Dorsolateral prefrontal cortex (tissue), 122 donors: ENCODE measurements at places on chromosomes 12 and 14.
A peak's percentile ranks its signal among the peaks of the same experiment; 100 is the strongest.

GRCh38 chr12:106136263-106136662 lies 2.5 kb downstream of the NUAK1 start:
- peak; percentile 94 for DNase-seq

DNA sequence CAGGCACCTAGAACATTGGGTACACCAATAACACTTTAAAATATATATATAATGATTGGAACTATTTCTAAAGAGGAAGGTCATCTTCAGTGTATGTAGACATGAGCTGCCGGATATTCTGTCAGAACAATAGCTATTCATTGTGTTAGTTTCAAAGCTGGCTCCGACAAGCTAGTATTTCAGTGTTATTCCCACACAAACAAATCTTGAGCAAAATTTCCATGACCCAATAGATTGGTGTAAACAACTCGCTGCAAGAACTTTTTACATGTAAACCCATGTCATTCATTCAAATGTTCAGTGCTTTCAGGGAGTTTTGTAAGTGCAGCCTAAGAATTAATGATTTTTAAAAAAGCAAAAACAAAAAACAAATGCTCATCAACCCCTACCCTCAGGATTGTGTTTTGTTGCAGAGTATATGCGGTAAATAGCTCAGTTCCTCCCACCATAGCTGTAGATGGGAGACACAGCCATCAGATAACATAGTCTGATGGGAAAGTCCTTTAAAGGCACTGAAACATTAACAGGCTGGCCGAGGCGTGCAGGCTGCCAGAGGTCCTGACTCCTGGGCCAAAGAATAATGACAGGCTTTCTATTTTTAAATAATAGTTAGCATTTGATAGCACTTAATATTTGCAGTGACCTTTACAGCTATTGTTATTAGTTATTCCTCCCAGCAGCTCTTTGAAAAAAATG lies 150.3 kb upstream of the ARHGAP5 start:
- no peak for DNase-seq

DNA sequence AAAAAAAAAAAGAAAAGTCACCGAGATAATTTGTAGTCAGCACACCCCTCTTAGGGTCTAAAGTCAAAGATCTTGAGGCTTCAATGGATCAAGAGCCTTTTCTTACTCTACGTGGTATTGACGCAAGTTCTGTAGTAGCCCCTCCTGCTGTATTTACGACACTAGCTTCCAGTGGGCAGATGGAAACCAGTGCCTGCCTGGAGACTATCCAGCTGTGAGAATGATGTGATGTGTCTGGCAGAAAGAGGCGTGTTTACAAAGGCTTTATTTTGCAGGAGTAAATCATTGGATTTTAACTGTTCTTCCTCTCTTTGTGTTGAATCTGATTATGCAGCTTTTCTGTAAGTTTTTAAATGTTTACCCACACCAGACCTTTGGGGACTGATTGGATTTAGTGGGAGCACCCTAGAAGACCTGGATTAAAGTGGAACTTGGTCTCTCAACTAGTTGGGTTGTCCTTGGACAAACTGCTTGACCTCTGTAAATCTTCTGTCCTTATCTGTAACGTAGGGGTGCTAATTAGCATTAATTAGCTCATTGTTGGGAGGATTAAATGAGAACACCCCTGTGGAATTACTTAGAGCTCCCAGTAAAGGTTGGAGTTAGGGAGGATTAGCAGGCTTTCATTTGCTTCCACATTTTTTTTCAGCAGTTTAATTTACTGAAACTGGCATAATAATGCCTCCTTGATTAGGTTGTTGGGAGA lies 72.4 kb downstream of the RASSF3 start:
- DNase-seq = no peak

GRCh38 chr12:109020796-109021380 lies at the start of gene SVOP:
TSS of gene SVOP (minus strand) at chr12:109021068. CDS start at chr12:109020868, 200 bp downstream.
- DNase-seq = peak; percentile 76

GRCh38 chr12:3923021-3923420 lies 49.8 kb upstream of the PARP11 start:
- DNase-seq = no peak

DNA sequence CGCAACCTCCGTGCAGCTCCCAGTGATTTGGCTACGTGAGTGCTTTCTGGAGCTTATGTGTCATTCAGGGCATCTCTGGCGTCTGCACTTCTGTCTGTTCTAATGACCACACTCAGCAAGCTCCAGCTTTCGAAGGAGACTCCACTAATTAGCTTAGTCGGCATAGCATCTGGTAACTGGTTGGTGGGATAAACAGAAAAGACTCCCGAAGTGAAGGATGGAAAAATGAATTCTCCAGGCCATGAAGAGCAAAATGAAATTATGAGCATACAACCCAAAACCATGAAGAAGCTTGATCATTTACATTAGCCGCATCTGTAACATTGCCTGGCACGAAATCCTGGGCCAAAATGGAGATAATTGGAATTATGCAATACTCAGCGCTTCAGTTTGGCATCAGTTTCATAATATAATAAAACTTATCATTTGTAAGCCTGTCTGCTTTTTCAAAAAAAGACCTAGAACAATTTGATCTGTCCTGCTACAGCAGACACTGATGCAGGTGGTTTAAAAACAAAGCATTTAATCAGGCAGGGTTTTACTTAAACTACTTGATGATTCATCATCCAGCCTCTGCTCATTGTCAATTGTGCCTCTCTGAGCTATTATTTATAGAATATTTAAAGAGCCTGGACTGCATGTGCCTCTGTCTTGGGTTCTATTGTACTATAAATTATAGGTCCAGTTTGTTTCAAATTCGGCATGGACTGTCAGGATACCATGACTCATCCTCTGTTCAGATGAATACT lies 87.4 kb downstream of the SYT1 start:
- no peak for DNase-seq

DNA sequence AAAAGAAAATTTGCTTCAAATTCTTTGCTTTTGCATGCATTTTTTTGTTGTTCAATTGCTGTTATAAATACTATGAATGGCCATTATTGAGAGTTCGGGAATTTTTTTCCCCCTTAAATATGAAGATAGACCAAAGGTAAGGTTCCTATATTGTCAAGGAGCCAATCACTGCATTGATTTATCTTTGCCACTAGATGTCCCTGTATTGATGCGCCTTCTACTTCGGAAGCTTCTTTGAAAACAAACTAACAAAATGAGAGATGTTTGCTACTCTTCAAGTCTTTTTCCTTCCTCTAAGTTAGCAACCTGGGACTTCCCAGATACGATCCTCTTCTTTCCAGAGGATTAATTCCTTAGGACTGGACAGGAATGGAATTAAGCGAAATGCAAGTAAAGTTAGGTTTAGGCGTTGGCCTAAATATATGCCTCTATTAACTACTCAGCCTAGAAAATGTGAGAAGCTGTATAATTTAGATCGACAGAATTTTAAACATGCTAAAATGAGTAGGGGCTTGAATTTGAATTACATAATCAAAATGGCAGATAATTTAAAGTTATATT lies 318.1 kb downstream of the AEBP2 start:
- DNase-seq = no peak

DNA sequence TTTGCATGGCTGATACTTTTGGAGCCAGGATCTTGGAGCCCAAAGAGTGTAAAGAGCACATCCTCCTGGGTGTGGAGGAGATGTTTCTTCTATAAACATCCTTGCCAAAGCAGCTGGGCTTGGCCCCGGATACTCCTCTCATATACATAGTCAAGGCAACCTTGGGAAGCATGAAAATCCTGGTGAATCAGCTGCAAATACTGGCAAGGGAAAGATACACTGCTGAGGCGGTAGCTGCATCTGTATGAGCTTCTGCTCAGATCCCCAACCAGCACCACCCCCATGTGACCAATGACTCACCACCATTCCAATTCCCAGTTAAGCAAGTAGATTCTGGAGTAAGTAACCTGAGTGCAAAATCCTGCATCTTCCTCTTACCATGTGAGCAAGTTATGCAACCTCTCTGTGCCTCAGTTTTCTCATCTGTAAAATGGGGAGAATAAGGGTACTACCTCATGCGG lies 567.4 kb downstream of the MED13L start:
- no peak for DNase-seq

DNA sequence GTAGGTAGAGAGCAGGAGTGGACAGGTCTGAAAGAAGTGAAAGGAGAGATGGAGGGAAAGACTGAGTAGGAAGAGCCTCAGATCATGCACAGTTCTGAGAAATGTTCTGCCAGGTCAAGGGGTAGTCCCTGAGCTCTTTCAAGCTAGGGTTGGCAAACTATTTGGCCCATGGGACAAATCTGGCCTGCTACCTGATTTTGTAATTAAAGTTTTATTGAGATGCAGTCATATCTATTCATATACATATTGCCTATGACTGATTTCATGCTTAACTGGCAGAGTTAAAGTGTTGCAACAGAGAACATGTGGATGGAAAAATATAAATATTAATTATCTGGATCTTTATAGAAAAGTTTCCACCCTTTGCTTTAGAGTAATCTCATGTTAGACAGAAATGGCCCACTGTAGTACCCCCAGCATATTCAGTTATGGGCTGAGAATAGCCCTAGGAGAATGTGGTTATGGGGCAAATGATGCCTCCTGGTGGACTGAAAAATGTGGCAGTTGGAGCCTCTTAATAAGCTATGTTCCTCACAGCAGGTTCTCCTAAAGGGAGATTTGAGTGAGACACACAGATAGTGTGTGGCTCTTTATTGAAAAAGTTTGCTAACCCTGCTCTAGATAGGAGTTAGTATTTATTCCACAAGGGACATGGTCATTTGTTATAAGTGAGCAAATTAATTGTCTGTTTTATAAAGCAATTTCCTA lies 476.9 kb downstream of the LRIG3 start:
- DNase-seq = no peak

- no peak for DNase-seq
These were observed 659.5 kb downstream of the TMEM121 start for GRCh38 chr14:106185837-106186233.

DNA sequence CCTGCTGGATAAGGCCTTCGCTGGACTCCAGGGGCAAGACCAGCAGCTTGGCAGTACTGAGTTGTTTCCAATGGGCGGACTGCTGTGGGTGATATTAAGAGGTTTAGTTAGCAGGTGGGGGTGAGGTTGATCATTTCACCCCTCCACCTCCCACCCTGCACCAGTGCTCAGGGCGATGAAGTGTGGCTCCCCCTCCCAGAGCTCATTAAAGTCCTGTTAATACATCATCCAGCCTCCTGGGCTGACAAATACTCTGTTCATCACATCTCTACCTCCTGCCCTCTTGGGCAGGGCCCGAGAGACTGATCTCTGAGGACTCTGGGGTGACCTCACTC lies 2.4 kb upstream of the FIGNL2 start:
- no peak for DNase-seq

- DNase-seq = no peak
These were observed 1.9 kb downstream of the RAD51AP1 start for GRCh38 chr12:4540638-4541037.

DNA sequence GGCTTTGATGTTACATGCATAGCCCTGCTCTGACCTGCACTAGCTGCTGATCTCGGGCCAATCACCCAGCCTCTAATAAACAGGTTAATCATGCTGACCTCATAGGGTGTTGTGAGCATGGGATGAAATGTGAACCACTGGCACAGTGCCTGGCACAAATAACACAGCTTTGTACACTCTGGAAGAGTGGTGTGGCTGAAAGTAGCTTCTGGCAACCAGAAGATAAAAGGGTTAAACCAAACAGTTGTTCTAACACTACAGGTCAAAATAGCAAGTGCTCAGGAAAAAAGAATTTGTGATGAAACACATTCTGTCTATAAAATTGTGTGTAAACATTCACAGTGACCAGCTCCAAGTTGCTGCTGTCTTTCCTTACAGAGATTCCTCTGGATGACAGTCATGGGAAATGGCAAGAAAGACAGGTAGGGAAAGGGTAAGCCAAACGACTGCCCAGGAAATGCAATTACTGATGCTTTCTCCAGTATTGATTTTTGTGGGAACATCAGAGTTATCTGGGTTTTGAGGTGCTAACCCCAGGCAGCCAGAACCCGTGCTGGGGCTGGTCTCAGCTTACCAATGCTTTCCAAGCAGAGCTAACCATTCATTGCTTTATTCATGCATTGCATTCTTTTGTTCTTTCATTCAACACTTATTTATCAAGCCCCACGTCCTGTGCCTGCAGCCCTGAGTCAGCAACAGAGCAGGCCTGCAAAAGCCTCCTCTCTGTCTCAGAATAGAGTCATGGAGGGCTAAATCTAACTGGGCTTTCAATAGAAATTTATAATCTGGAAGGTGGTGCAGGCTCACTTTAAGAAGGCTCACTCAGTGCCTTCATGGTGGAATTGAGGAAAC lies 38.1 kb upstream of the CAPRIN2 start:
- no peak for DNase-seq

GRCh38 chr14:24408764-24409163 lies 10.0 kb downstream of the NYNRIN start:
- DNase-seq = no peak

DNA sequence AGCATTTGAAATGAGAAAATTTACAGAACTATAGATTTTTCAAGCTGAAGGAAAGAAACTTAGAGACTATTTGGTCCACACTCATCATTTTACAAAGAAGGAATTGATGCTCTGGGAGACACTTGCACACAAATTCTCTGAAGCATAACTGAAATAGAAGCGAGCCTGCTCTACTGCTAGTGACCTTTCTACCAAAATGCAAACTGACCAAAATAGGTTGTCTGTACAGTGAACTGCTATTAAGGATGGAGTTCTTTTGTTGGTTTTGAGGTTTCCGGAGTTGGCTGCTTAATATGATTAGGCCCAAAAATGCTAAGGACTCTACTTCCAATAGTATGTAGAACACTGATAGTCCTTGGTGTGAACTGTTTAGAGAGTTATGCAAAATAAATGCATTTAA lies 194.9 kb downstream of the PPFIA2 start:
- no peak for DNase-seq

GRCh38 chr12:81718616-81719015 lies 40.5 kb downstream of the PPFIA2 start:
- no peak for DNase-seq

GRCh38 chr14:55180006-55180405 lies 11.4 kb downstream of the DLGAP5 start:
- DNase-seq = no peak

GRCh38 chr12:8699714-8700113 lies 1.9 kb downstream of the RIMKLB start:
- DNase-seq = no peak

- no peak for DNase-seq
These were observed 116.6 kb downstream of the CRACR2A start for GRCh38 chr12:3636328-3636727.

DNA sequence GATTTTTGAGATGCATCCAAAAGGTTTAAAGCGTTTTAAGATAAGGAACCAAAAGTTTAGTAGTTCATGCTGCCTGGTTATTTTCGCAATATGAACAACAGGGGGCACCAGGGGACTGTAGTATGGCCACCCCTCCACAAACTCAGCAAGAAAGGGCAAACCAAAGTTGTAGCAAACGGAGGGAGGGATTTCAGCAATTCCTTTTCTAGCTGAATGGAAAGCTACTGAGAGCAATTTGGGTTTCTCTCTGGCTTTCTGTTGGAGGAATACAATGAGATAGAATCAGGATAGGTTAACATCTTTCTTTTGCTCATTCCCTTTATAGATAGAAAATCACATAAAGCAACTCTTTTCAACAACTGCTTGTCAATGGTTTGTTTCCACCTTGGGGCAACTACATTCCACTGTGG lies 62.5 kb downstream of the DRAM1 start:
- peak; percentile 19 for DNase-seq

GRCh38 chr14:77141214-77142004 lies at the start of gene ZDHHC22:
TSS of gene ZDHHC22 (minus strand) at chr14:77141791. CDS start at chr14:77139738, 2,053 bp downstream.
- DNase-seq = peak; percentile 70

DNA sequence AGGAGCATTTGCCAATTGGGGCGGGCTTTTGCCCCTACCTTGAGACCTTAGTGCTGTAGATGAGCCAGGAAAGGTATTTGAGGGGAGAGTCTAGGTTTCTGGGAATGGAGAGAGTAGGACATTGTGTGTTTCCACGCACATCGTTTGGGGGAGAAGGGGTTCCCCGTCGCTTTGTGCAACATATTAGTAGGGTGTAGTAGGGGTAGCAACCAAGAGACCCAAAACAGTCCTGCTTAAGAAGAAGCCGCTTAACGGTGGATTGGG lies 694 bp upstream of the PTGES3 start:
- DNase-seq = no peak
